NCI-H69 (cell line): ENCODE measurements at places on chromosomes 4 and X.

DNA sequence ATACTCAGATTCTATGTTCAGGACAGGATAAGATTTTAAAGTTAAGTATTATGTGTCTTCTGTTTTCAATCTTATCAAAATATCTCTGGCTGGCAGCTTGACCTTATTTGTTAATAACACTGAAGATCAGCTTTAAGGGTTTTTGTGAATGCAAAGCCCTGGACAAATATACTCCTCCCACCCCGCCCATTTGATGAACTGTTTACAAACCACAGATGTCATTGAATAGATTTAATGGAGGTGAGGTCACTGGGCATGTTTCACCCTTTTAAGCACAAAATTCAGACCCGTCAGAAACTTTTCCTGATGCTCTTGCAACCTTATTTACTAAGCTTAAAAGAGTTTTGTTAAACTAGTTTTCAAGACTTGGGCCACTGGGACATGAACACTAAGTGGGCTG lies 10.1 kb upstream of the CXCL8 start:
- DNase-seq, result peak; percentile 74

GRCh38 chrX:134416087-134416486 lies 43.9 kb upstream of the HPRT1 start:
- DNase-seq, result no peak

- DNase-seq, result no peak
Measured at GRCh38 chr4:147954850-147955249, 223.0 kb downstream of the ARHGAP10 start.

- no peak for DNase-seq
Measured at GRCh38 chr4:46267866-46268265, 122.1 kb downstream of the GABRA2 start.

DNA sequence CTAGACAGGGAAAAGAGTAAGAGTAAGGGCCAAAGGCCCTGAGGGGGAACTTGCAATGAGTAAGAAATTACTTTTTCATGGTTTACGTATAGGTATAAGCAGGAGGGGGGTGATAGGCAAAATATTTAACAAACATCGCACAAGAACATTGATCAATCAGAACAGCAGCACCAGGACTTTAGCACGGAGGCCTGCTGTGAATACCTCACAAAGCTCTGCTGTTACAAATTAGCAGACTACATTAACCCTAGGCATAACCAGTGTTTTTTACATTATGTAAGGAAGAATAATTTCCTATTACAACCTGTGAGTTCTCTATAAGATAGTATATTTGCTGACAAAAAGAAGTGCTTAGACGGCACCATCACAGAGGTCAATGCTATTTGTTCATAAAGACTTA lies 44.9 kb downstream of the PPARGC1A start:
- no peak for DNase-seq

DNA sequence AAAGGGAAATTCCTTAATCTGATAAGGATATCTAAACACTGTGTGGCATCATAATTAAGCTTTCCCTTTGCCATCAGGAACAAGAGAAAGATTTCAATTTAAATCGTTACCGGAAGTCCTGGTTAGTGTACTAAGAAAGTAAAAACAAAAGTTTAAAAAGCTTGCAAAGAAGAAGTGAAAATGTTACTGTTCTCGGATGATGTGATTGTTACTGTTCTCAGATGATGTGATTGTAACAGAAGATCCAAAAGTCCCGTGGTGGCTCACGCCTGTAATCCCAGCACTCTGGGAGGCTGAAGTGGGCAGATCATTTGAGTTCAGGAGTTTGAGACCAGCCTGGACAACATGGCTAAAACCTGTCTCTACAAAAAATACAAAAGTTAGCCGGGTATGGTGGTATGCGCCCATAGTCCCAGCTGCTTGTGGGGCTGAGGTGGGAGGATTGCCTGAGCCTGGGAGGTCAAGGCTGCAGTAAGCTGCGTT lies 62.5 kb downstream of the RGS12 start:
- no peak for DNase-seq

DNA sequence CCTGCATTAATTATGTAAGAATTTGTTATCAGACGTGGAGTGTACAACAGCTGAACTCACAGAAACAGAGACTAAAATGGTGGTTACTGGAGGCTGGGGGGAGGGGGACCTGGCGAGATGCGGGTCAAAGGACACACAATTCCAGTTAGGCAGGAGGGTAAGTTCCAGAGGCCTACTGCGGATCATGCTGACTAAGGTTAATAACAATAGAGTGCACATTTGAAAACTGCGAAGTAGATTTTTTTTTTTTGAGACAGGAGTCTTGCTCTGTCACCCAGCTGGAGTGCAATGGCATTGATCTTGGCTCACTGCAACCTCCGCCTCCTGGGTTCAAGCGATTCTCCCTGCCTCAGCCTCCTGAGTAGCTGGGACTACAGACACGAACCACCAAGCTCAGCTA lies 7.6 kb downstream of the AGA start:
- no peak for DNase-seq

GRCh38 chrX:130144509-130144908 lies 21.1 kb downstream of the AIFM1 start:
- no peak for DNase-seq

DNA sequence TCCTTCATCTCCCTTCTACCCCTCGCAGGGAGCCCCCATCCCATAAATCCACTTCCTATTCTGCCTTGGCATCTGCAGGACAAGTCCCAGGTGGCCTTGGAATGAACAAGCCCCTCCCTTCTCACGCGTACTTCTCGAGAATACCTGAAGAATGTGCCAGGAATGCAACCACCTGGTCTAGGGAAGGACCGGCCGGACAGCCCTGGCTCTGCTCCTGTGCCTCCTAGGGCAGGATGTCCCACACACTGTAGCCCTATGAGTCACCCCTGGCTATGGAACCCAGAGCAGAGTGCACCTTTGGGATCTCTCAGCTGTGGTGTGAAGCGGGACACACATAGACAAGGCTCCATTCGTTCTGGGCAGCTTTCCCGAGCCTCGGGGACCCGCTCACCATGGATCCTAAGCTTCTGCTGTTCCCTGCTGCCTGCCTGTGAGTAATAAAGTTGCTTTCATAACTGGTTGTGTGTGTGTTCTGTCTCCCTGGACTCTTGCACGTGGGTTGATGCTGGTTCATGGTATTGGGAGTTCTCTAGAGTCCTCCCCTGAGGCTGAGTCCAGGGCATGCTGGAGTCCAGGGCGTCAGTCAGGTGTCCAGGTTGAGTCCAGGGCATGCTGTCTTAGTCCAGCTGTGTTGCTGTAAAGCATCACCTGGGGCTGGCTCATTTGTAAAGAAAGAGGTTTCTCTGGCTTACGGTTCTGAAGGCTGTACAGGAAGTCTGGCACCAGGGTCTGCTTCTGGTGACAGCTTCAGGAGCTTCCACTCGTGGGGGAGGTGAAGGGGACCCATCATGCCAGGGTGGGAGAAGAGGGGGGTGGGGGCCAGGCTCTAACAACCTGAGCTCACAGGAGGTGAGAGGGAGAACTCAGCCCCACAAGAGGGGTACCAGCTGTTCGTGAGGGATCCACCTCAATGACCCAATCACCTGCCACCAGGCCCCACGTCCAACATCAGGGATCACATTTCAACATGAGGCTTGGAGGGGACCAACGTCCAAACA lies 7.4 kb upstream of the PDE6B start:
- DNase-seq, result no peak

GRCh38 chrX:140057001-140057411 lies 91.7 kb upstream of the CXorf66 start:
- DNase-seq, result peak; percentile 66

DNA sequence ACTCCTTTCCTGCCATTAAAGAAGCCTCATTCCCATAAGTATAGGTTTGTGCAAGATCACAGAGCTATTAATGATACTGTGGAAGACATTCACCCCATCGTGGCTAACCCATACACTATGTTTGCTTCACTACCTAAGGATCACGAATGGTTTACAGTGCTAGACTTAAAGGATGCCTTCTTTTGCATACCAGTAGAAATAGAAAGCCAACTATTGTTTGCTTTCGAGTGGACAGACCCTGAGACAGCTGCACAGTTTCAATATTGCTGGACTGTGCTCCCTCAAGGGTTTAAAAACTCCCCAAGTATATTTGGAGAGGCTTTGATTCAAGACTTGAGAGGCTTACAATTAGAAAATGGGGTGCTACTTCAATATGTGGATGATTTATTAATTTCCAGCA lies 16.0 kb upstream of the PAPSS1 start:
- no peak for DNase-seq

- peak; percentile 1 for DNase-seq
Measured at GRCh38 chrX:70096052-70096451, 33.8 kb downstream of the OTUD6A start.

DNA sequence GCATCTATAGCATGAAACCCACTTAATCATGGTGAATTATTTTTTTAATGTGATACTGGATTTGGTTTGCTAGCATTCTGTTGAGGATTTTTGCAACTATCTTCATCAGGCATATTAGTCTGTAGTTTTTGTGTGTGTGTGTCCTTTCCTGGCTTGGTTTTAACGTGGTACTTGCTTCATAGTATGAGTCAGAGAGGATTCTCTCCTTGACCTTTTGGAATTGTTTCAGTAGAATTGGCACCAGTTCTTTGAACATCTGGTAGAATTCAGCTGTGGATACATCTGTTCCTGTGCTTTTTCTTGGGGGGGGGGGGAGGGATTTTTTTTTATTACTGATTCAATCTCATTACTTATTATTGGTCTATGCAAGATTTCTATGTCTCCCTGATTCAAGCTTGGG lies 232.0 kb upstream of the KLF8 start:
- DNase-seq, result no peak

DNA sequence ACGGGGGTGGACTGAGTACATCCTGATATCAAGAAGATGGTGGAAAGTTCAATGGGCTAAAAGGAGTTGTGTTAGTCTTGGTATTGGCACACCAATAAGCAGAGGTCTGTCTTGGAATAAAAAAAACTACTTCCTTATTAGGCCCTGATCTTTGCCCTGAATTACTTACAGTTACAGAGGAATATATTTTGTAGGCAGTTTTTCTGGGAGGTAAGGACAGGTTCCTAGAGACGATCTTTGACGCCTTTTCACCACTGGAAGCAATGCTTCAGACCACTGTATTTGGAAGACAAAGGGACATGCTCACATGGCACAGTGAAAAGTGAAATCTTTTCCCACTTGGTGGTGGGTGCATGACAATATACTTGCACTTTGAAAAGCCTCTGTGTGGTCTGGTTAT lies 618 bp upstream of the XK start:
- peak; percentile 46 for DNase-seq

GRCh38 chrX:117407449-117408150 lies 709.0 kb downstream of the KLHL13 start:
- no peak for DNase-seq

DNA sequence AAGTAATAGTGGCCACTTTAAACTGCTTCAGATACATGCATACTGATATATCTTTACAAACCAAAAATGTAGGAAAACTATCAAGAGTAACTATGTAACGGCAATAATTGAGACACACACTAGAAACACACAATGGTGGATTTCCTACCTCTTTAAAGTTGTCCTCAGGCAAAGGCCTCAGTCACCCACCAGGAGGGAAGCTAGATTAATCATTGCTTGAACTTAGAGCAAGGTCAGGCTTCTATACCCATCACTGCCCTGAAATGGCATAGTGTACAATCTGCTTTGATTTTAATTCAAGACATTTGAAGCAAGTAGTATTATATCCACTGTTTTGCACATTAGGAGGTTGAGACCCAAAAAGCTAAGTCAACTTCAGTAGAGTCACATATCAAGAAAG lies 110.9 kb downstream of the AREG start:
- DNase-seq, result no peak

DNA sequence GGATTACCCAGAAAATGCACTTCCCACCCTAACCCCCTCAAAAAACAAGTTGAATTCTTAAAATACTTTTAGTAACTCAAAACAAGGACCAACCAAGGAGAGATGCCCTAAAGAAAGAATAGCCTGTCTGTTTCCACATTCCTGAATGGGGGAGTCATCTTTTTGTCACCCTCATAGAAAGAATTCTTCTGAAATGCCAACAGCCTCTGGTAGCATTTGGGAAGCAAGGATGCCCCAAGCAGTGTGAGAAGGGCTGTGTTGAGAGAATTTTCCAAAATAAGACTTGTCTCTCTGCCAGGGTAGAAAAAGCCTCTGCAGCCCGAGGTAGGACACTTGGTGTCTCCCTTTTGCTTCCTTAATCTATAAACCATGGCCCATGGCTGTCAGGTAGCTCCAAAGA lies 173.1 kb upstream of the VCX3A start:
- no peak for DNase-seq

- no peak for DNase-seq
Measured at GRCh38 chr4:569958-570667, 6.0 kb downstream of the TMEM271 start.

DNA sequence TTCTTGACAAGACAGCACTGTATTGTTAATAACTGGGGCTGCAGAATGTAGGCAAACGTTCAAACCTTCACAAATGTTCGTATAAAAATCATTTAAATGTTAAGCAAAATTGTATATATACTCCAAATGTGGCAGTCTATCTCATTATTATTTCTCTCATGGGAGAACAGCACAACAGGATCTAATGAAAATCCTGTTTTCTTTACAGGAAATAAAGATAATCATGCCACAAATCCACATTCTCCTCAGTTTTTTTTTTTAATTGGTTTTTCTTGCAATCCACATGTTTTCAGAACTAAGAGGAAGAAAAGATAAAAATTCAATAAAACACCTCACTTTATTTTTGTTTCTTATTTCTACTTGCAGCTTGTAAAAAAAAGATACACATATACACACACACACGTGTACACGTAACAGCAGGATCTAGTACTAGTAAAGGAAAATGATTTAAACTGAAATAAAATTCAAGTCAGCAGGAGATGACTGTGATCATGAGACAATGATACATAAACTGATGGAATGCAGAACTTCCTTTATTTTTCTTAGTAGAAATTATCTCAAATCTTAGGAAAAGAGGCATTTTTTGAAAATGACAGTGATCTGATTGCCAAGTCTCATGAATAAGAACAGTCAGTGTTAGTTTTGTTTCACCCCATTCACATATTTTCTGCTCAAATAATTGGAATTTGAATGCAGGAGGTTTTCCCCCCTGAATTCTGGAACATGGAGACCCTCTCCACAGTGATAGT lies 11.3 kb downstream of the APBB2 start:
- DNase-seq, result no peak

DNA sequence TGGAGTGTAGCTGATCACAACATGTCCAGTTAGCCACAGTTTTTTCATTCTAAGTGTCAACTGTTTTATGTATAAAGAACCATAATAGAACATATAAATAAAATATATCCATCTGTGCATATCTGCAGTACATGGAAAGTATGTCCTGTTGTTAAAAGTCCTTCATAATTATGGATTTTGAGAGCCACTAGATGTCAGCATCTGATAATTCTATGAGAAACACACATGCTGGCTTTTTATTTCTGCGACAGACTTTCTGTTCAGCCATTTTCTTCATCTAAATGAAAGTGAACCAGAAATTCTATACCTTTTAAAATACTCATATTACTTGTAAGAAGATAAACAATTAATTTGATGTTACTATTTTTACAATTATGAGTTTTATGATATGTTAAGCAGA lies 251.5 kb downstream of the GPM6A start:
- DNase-seq, result peak; percentile 69
